ENCODE measurements at places on chromosomes 16 and 17.

- DNase-seq: no peak
Measured at GRCh38 chr16:81523387-81524115, 78.9 kb downstream of the CMIP start.

DNA sequence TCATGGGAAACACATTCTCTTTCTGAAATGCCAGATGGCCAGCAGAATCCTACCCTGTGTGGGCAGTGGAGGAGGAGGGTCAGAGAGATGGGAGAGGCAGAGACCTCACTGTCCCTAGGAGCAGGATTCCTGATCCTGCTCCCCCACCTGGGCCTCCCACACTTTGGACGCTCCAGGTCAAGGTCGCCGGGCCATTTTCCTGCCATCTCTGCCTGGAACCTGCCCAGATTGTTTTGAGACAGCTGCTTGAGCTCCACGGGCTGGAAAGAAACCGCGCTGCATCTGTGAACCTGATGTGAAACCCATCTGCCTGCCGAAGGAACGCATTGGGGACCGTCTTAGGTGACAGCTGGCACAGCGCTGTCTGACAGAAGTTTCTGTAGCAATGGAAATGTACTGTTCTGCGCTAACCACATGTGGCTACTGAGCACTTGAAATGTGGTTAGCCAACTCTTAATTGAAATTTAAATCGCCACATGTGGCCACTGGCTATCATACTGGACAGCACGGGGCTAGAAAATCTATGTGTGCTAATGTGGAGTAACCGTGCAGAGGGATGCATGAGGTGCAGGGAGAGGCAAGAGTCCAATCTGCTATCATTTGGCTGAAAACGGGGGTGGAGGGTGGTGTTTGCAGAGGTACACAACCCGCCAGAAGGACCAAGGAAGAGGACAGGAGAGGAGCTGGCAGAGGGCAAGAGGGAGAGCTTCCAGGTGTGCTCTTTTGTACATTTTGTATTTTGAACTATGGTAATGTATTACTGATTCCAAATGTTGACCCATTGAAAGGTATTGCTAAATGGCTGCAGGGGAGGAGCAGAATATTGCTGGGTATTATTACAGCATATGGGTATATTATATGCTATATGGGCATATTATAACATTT, 15.4 kb upstream of the NUBP1 start:
- no peak for DNase-seq

GRCh38 chr16:56793492-56793891, 63.6 kb downstream of the NUP93 start:
- no peak for DNase-seq

DNA sequence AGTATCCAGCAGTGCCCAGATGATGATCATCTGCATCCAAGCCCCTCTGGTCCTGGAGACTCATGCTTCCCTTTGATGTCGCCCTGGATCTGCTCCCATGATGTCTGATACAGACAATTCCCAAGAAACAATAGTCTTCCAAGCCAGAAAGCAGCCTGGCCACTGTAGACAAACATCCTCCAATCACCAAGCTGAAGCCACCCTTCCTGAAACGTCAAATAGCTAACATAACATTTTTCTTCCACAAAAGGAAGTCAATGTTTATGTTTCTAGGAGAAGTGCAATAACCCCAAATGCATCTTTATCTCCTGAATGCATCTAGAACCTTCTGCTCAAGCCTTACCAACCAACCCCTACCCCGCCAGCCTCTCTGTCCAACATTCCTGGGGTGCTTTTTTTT, 1.2 kb upstream of the DPEP2 start:
- no peak for DNase-seq

DNA sequence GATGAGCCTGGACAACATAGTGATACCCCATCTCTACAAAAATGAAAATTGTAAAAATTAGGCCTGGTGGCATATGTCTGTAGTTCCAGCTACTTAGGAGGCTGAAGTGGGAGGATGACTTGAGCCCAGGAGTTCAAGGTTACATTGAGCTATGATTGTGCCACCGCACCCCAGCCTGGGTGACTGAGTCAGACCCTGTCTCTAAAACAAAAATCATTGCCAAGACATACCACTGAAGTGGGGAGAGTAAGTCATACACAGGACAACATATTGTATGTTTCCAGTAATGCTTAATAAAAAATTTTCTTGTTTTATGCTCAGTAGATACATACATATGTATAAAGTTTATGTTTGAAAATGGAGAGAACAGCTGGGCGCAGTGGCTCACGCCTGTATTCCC, 39.2 kb downstream of the NDE1 start:
- no peak for DNase-seq

GRCh38 chr17:55487695-55488432, 23.4 kb downstream of the SMIM36 start:
- DNase-seq: no peak

DNA sequence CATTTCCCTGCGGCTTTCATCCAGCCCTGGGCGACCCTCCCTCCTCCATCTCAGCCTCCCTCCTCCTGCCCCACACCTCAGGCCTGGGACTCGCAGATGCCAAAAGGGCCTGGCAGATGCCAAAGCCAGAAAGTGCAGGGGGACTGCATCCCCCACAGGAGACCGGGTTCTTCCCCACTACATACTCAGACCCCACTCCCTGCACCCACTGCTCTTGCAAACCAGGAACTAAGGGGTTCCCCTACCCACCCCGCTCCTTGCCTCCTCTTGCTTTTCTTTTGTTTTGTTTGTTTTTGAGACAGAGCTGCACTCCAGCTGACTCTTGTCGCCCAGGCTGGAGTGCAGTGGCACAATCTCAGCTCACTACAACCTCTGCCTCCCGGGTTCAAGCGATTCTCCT, 3.2 kb downstream of the HS3ST6 start:
- no peak for DNase-seq

DNA sequence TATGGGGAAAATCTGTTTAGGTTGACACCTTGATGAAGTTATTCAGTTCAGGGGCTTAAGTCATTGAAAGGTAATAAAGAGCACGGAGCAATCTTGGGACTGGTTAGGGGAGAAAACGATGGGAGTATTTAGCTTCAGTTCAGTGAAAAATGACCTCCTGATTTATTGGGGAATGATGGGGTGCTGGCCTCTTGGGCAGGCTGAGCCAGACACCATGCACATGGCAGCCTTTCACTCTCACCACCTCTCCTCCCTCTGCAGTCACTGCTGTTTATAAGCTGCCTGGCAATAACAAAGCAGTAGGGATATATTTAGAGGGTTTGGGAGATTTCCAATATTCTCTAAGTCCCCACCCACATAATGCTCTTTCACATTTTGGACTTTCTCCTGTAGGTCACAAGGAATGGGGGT, 140.5 kb upstream of the HS3ST2 start:
- DNase-seq: no peak

DNA sequence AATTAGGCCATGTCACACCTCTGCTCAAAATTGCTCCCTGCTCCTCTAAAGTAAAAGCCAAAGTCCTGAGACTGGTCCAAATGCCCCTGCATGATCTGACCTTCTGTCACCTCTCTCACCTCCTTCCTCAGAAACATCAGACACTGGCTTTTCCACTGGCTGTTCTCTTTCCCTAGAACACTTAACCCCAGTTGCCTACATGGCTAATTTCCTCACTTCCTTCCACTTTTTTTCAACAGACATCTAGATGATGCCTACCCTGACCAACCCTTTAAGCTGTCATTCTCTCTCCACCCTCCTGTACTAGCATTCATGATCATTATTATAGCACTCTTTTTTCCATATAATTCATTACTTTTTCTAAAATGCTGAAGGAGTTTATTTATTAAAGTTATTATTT, 31.0 kb downstream of the CCT6B start:
- no peak for DNase-seq

GRCh38 chr16:22948603-22949368, 134.8 kb downstream of the HS3ST2 start:
- no peak for DNase-seq

DNA sequence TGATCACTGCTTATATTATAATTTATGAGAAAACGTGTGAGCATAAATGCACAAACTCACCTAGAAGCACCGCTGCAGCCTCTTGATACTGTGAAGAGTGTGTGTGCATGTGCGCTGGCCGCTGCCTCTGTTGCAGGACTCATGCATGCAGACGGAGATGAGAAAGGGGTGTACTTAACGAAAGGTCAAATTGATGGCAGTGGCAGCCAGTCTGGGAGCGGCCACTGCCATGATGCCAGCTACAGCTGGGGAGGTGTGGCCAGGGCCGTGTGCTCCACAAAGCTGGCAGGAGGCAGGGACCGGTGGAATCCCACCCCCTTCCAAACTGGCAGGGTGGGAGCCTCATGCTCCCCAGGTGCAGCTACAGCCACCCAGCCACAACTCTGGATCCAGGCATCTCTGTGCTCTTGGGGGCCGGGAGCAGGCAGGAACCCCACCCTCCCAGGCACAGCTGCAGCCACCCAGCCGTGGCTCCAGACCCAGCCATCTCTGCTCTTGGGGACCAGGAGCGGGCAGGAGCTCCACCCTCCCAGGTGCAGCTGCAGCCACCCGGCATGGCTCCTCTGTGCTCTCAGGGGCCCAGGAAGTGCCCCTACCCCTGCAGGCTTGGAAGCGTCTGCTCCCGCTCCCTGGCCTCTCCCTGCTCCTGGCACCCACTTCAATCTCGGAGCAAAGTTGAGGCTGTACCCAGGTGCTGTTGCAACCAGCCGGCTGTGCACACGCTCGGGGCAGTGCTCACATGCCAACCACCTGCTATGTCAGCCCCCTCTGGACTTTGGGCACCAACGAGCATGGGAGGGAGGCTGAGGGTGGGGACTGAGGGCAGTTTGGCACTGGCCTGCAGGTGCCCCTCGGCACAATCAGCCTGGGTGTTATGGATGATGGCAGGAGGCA, 77.5 kb upstream of the CHMP6 start:
- no peak for DNase-seq

DNA sequence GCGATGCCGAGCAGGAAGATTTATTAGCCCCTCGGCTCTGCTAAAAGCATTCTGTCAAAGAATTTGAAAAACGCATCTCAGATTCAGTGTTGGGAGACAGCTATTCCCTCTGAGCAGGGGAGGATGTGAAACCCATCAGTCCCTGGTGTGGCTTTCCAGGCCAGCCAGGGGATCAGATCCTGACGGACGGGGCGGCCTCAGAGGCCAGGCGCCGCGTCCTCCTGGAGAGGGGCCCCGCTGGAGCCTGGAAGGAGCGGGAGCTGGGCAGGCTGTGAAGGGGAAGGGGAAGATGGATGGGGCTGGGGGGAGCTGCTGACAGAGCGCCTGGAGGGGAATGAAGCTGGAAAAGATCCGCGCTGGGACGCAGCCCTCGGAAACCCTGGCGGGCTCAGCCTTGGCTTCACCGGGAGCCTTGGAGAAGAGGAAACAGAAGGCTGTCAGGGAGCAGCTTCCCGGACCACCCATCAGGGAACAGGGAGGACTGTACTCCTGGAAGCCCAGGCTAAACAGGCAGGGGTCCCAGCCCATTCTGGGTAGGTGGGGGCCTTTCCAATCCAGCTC, 358.0 kb downstream of the C16orf95 start:
- DNase-seq: no peak

GRCh38 chr16:50326835-50327465, 41.8 kb downstream of the BRD7 start:
- no peak for DNase-seq

DNA sequence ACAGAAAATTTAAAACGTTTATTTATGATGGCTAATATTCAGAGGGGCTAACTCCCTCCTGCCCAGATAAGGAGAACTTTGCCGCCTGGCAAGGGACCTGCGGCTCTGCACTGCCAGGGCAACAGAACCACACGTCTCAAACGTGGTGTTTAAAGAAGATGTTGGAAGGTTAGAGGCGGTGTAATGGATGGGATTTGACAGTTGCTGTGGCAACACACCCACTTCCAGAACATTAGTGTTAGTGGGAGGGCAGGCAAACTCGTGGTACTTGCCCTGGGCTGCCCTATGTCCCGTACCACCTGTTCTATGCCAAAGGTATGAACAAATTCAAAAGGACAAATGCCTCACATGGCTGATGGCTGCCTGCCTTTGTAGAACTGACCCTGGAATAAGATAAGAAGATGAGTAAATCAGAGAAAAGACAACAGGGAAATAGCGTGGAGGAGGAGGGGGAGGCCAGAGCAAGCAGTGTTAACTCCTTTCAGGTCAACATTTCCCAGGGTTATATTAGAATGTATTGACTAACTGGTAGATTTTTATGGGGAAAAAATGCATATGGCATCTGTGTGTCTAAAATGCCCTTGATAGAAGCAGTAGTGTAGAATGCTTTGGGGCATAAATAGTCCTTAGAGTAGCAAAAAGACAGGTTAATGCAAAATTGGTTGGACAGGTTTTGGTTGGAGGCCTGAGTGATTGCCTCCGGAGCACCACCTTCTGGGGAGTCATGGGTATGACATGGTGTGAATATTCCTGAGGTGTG, 30.8 kb downstream of the HLF start:
- DNase-seq: peak; percentile 23

DNA sequence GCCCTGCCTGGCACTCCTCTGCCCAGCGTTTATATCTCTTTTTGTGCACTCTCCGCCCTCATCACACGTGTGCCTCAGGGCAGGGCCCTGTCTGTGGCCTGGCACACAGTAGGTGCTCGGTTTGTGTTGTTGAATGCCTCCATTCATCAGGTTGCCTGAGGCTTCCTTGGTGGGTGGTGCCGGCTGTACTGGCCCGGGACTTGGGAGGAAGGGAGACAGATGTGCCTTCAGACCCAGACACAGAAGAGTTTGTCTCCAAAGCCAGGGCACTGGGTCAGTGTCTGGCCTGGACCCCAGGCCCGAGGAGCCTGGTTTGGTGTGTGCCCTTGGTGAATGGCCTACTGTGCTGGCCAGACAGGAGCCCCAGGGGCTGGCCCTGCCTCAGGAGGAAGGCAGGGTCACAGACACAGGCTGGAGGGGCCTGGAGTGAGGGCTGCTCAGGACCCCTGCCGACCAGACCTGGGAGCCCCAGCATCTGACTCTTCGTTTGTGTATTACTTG, 71.6 kb downstream of the RAI1 start:
- DNase-seq: peak; percentile 60

DNA sequence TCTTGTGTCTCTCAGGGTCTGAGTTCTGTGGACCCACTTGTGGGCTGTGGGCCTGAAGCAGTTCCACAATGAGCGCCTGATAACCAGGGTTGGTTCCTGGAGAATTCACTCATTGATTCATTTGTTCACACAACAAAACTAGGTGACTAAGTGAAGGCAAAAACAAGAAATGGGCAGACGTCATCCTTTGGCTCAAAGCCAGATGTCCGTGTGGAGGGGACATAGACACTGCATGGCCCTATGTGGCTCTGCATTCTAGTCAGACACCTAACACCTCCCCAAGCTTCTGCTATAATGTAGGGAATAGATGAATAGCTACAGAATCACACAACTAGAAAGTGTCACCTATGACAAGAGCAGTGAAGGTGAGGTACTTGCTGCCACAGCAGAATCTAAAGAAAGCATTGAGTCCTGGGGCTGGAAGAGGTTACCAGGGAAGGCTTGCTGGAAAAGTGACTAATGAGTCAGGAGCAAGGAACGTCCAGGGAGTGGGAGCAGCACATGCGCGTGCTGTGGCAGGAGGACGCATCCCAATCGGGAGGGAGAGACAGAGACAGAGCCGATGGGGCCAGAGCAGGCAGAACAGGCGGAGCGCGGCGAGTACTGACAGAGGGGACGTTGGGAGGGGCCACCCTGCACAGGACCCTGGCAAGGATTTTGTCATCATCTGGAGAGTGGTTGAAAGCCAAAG, 58.9 kb downstream of the CES1 start:
- DNase-seq: no peak

- DNase-seq: no peak
Measured at GRCh38 chr16:14111713-14112538, 40.8 kb downstream of the MRTFB start.
